ENCODE measurements at places on chromosomes 4 and X. TPM values are rescaled to one million over a fixed set of nuclear protein-coding genes. Genes with fewer than 3 reads are reported as not detected.

The BTK gene
- 0.74 TPM for total RNA-seq

The CEP135 gene
- total RNA-seq, result 13.4 TPM

The BEX2 gene
- 7.0 TPM for total RNA-seq

The RNF150 gene
- total RNA-seq, result 0.04 TPM

The REST gene
- total RNA-seq, result 42.0 TPM

The MAGEE2 gene
- not detected for total RNA-seq

The EDA2R gene
- total RNA-seq, result 0.84 TPM

The KIAA1210 gene
- not detected for total RNA-seq

The DGKQ gene
- total RNA-seq, result 15.0 TPM

The ARSJ gene
- total RNA-seq, result not detected

The PPP2R2C gene
- total RNA-seq, result not detected

The NAA11 gene
- total RNA-seq, result not detected

The CXCR3 gene
- 63.0 TPM for total RNA-seq

The CT45A1 gene
- not detected for total RNA-seq

The CLRN2 gene
- not detected for total RNA-seq

The SOD3 gene
- total RNA-seq, result not detected

The CSAG1 gene
- not detected for total RNA-seq

The PPEF2 gene
- total RNA-seq, result not detected
